ENCODE measurements at places on chromosomes 7 and 10.
A peak's percentile ranks its signal among the peaks of the same experiment; 100 is the strongest.

- no peak for DNase-seq
These were observed 219.5 kb downstream of the GLI3 start for GRCh38 chr7:42017349-42017986.

DNA sequence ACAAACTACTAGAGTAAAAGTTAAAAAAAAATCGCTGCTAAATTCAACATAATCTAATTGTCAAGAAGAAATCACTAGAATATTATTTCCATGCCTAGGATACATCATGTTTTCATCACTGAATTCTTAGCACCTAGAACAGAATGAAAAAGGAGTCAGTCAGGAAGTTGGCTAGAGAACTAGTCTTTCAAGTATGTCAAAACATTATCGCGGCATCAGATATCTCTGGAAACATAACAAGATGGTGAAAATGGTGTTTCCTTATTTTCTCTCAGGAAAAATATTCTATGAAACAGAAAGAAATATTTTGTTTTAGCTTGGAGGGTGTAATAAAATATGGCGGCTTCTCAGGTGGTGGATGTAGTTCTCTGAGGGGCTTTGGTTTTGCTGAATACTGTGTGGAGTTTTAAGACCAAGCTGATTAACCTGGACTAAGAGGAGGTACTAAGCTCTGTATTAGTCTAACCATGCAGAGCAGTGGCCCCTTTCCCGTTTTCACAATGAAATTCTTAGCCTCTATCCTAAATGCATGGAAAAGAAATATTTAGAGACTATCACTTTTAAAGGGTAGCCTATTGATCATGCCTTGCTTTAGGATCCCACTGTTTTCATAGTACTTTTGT lies 205.6 kb downstream of the MDFIC start:
- no peak for DNase-seq

- DNase-seq: no peak
These were observed 234.5 kb downstream of the TCERG1L start for GRCh38 chr10:131077031-131077430.

DNA sequence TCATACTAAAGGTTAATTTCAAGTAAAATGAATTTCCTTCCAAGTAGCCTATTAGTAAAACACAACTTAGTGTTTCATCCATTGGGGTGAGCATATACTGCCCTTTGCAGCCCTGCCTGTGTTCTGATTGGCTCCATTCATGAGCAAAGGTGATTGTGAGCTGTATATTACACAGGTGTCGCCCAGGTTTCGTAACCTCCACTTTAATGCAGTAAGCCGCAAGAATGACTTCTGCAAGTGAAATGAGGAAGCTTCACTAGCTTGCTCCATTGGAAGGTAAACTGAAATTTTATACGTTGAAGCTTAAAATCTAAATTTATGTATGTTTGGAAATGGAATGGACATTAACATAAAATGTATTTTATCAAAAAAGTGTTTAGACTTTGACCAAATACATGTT lies 24.4 kb downstream of the MTURN start:
- DNase-seq: no peak

- no peak for DNase-seq
These were observed 22.6 kb downstream of the CSGALNACT2 start for GRCh38 chr10:43160921-43161255.

- no peak for DNase-seq
These were observed 28.4 kb downstream of the PFKFB3 start for GRCh38 chr10:6231146-6231545.

- peak; percentile 33 for DNase-seq
These were observed 464.5 kb upstream of the ZMIZ1 start for GRCh38 chr10:78604286-78604685.

DNA sequence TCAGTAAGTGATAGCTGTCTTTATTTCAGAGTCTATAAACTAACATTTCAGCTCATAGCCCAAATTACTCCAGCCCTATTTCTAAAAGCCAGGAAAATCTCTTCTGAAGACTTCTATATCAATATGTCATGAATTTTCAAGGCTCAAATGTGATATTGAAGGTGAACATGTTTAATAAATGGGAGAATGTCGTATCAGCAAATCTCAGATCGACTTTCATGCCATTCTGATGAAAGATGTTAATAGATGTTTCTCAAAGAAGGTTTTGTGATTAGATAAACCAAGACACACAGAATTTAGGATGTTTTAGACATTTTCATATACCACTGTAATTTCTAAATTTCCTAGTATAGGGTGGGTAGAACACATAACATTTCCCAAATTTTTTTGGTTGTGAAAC lies 380.6 kb downstream of the ARL4A start:
- DNase-seq: no peak

GRCh38 chr10:63057509-63057908 lies 75.6 kb upstream of the NRBF2 start:
- DNase-seq: peak; percentile 63

- DNase-seq: no peak
These were observed 190.8 kb downstream of the SORCS1 start for GRCh38 chr10:106973716-106974115.

GRCh38 chr7:100017875-100018274 lies 2.5 kb downstream of the ZKSCAN1 start:
- no peak for DNase-seq

GRCh38 chr10:120833222-120833928 lies 17.8 kb upstream of the WDR11 start:
- DNase-seq: no peak

Data from endodermal cell (in vitro differentiated cells).